ENCODE measurements at places on chromosomes 5 and 9.

DNA sequence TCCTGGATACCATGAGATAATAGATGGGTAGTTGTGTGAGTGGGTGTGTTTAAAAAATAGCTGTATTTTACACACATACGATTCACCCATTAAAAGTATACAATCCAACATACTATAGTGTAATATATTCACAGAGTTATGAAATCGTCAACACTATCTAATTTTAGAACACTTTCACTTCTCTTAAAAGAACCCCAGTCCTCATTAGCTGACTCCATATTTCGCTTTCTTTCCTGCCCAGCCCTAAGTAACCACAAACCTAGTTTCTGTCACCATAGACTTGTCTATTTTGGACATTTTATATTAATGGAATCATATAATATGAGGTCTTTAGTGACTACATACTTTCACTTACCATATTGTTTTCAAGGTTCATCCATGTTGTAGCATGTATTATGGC, 63.8 kb upstream of the S1PR3 start:
- DNase-seq = no peak

DNA sequence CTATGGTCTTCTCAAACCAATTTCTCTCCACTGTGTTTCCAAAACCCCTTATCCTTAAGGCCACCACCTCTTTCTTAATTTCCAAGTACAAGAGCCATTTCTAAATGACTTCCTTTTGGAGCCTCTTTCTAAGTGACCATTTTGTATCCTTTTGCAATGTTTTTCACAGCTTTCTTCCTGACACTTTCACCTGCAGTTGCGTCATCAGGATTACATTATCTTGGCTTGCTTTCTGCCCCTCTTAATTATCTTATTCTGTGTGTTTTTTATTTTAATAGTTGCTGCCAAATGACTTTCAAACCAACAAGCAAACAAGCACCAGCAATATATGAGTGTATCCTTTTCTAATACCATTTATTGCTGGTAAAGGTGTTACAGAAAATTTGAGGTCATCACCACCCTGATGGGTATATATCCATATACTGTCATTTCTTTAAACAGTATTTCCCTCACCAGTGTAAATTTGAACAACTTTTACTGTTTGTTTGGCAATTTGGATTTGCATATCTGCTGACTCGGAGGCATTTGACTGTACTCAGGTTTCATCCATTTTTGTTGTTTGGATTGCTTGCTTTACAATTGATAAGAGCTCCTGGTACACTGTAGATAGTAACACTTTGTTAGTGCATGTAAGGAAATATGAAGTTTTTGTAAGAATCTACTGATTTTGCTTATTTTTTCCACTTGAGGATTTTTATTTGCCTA, 5.4 kb upstream of the ANXA1 start:
- DNase-seq = no peak

DNA sequence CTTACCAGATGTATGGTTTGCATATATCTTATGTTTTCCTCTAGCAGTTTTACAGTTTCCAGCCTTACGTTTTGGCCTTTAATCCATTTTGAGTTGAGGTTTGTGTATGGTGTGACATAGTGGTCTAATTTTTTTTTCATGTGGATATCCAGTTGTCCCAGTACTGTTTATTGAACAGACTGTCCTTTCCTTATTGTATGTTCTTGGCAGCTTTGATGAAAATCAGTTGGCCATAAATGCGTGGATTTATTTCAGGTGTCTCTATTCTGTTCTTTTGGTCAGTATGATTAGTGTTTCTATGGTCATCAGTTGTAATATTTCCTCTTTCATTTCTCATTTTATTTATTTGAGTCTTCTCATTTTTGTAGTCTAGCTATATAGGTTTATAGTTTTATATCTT, 42.4 kb downstream of the SRFBP1 start:
- no peak for DNase-seq

DNA sequence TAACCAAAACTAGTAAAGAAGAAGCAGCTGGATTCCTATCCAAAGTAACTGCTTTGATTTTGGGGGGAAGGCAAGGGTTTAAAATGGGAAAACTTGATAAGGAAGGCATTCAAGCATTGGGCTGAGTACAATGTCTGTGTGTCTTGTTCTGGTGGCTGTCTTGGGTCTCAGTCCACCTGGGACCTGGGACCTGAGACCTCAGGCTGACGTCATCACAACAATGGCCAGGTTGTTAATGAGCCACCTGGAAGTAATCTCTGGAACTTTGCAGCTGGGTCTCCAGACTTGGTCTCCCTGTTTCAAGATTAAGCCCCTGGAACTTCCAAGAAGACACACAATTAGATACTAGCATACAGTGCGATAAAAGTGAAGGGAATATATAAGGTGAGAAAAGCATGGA, 157.5 kb downstream of the PIK3R1 start:
- no peak for DNase-seq

DNA sequence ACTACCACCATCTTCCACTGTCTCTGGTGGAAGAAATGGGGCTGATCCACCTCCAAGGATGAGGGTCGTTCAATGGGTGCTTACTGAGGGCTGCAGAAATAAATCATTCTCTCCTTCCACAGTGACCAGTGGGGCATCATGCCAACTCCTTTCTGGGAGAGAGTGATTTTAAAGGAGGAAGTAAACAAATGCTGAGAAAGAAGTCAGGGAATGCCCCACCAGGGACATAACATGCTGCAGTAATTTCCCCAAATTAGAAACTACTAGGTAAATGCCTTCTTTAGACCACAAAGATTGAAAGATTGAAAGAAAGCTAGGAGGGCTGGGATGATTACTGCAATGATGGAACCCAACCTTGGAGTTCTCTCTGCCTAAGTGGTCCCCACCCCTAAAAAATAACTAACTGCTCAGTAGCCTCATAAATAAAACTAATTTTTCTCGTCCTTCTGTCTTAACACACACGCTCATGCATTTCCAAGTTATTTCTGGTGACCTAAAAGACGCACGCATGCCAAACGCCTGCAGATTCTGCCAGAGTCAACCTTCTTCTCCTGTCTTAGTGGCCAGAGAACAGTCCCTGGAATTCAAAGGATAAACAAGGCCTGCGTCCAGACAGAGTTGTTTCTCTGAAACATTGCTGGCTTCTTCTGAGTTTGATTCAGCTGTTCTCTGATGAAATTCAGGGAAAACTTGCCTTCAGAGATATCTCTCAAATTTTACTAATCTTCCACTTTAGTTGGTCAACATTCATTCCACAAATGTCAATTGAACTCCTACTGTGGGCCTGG, 250.0 kb downstream of the NR3C1 start:
- peak; percentile 35 for DNase-seq

DNA sequence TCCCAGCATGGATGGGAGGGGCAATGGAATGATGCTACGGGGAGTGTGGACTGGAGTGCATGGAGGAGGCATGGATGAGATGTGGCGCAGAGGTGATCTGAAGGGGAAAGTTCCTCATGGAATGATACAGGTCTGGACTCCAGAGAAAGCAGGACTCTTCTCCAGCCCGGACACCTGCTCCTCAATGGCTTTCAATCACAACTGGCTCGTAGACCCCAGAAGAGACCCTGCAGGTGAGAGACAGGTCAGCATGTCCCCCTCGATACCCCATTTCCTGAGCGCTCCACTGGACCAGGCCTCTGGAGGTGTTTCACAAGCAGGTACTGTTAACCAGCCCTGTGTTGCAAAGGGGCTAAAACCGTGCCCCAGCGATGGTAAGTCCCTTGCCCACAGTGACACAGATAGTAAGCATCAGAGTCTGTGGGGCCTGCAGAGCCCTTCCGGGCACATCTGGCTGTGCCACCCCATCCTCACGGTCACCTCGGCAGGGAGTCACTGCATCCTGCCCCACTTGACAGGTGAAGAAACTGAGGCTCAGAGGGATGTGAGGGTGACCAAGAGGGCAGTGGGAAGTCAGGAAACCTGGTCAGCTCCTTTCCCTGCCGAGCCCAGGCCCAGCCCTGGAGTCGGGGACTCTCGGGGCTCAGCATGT, 5.5 kb upstream of the DPM2 start:
- no peak for DNase-seq

GRCh38 chr5:158701406-158702177, 398.1 kb downstream of the EBF1 start:
- peak; percentile 58 for DNase-seq

DNA sequence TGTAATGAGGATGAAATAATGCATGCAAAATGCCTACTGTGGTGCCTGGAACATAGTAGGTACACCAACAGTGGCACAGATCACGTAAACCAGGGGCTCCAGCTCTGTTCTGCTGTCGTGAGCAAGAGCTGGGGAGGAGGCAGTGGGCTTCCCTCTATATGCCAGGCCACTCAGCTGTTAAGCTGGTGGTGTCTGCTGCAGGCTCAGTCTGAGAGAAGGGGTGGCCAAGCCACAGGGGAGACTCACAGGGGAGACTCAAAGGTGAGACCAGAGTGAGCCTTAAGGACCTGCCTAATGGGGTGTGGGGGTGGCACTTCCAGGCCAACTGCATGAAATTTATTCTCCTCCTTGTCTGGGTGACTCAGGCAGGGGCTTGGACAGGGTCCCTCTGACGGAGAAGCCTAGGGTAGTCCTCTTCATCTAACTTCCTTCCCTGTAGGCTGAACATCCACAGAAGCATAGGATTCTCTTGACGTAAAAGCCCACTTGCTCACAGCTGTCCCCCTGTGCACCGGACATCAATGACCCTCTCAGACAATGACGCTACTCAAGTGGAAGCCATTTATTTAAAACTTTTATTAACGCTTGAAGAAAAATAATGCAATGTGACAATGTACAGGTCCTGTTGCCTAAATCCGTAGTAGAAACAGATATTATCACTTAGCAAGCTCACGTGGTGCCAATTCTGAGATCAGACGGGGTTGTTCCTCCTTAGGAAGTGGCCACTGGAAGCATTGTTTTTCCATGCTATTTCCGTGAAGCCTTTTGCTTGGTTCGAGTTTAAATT, 13.9 kb downstream of the STC2 start:
- no peak for DNase-seq

DNA sequence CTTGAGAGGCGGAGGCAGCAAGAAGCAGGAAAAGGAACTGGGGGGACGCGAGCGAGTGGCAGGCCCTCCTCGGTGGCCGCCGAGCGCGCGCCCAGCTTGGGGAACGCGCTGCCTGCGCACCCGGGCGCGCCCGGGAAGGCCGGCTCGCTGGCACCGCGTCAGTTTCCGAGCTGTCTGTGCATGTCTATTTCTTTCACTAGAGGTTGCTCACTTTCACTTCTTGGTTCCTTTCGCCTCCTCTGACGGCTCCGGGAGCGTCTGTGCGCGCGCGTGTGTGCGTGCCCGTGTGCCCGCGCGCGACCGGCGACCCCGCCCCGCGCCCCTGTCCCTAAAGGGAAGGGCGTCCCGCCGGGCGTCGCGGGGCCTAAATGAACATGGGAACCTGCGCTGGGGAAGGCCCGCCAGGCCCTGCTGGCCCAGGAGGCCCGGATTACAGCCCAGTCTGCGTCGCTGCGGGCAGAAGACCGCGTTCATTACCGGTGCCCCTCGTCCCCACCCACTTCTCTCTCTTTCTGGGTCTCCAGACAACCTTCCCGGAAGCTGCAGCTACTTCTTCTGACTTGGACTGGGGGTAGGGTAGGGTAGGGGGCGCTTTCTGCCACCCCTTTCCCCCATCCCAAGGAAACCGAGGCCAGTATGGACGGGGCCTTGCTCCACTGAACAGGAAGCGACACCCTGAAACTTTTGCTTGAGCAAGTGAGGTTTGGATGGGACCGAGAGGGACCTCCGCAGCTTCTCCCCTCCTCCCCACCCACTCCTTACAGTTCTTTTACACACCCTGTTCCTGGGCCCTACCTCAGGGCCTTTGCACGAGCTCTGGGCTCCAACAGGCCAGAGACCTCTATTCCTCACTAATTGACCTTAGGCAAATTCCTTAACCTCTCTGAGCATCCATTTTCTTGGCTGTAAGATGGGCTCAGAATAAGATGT, 205.8 kb upstream of the IER5L start:
- DNase-seq = peak; percentile 80

- peak; percentile 49 for DNase-seq
Observed at GRCh38 chr9:35333551-35333950, 156.4 kb upstream of the RUSC2 start.

DNA sequence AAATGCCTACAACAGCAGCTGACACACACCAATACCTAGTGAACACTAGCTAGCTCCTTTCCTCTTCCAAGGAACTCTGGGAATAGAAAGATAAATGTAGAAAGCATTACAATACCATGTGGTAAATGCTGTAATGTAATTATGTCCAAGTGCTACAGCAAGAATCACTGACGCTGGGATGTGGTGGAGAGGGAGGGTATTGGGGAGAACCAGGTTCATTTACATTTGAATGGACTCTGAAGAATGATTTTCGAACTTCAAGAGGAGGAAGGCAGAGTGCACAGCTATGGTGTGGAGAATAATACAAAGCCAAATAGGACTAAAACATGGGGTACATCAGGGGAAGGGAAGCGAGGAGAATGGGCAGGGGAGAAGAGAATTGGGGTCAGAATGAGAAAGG, 158.0 kb downstream of the CDK5RAP2 start:
- no peak for DNase-seq

- no peak for DNase-seq
Observed at GRCh38 chr9:110995420-110996340, 42.6 kb downstream of the LPAR1 start.

DNA sequence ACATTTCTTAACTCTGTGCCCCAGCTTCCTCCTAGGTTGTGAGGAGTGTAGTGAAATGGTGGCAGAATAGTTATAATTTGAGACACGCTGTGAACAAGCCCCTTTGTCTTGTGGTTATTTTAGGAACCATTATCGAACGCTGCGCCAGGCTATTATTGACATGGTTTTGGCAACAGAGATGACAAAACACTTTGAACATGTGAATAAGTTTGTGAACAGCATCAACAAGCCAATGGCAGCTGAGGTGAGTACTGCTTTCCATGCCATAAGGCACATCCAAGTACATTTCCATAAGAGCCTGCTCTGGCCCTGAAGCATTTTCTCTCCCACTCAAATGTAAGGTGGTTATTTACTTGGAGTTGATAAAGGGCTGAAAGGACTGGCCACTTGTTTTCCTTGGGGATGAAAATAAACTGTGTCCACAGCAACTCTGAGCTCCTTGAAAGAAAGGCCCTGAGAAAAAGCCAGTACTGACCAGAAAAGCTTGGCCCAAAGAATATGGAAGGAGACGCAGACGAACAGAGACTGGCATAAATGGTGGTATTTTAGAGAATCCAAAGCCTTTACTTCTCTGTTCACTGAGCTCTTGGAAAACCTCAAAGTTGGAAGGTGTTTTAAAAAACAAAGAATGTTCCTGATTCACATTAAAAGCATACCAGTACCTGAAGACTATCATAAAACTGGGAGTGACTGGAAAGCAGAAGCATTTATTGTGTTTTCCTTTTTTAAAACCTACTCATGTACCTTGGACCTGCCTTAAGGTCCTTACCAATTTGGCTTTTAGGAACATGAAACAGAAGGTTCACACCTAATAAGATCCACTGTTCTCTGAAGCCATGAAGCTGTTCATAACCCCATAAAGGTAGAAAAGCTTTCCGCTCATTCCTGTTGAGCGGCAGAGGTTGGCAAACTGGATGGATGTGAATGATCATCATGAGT, 72.2 kb downstream of the WDR41 start:
- no peak for DNase-seq
